ENCODE measurements at places on chromosomes 7 and 10.

DNA sequence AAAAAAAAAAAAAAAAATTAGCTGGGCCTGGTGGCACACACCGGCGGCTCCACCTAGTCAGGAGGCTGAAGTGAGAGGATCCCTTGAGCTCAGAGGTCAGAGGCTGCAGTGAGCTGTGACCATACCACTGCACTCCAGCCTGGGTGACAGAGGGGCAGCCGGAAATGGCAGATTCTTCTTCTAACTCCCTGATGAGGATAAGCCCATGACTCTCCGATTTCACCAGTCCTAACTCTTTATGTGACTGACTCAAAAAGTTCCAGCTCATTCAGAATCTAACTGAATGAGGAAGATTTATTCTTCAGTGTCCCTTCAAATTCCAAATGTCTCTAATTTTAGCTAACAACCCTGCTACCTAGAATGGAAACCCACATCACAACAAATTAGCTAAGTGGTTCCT lies 4.2 kb downstream of the C10orf67 start:
- no peak for DNase-seq

- no peak for DNase-seq
Observed at GRCh38 chr10:70253878-70254765, 20.9 kb upstream of the PPA1 start.

DNA sequence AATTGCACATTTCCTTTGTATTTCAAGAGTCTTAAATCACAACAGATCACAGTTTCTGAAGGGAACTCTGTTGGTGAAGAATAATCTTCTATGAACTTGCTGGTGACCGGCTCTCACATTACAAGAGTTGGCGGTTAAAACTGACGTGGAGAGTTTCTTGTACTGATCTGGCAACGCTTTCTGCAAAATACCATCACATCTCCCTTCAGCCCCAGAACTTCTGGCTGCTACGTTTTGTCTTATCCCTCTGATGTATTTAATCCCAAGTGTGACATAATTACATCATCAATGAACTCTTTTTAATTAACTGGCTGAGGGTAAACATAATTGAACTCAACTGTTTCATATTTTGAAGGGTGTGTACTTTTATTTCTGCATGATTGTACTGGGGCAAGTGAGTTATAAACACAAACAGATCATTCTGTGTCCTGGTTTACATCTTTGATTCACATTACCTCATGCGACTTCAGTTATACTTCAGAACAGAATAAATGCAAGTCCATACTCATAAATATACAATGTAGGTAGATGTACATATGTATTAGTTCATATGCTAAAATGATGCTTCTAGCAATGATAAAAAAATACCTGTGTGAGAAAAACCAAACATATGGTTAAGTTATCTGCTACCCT lies 105.1 kb upstream of the NPVF start:
- DNase-seq, result no peak

DNA sequence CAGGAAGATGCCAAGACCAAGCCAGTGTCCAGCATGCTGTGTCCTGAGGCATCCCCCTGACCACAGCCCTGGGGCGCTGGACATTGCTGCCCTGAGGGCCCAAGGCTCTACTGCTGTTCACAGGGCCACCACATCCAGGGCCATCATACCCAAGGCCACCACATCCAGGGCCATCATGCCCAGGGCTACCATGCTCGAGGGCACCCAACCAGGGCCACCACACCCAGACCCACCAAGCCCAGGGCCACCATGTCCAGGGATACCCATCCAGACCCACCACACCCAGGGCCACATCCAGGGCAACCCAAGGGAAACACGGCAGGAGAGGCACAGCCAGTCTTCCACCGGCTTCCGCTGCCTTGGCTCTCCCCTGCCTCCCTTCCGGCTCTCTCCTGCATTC lies 17.1 kb downstream of the STK32C start:
- no peak for DNase-seq

GRCh38 chr10:18005781-18006456 lies 54.2 kb downstream of the SLC39A12 start:
- DNase-seq, result no peak

- no peak for DNase-seq
Observed at GRCh38 chr10:50398381-50398780, 147.1 kb upstream of the ASAH2 start.

DNA sequence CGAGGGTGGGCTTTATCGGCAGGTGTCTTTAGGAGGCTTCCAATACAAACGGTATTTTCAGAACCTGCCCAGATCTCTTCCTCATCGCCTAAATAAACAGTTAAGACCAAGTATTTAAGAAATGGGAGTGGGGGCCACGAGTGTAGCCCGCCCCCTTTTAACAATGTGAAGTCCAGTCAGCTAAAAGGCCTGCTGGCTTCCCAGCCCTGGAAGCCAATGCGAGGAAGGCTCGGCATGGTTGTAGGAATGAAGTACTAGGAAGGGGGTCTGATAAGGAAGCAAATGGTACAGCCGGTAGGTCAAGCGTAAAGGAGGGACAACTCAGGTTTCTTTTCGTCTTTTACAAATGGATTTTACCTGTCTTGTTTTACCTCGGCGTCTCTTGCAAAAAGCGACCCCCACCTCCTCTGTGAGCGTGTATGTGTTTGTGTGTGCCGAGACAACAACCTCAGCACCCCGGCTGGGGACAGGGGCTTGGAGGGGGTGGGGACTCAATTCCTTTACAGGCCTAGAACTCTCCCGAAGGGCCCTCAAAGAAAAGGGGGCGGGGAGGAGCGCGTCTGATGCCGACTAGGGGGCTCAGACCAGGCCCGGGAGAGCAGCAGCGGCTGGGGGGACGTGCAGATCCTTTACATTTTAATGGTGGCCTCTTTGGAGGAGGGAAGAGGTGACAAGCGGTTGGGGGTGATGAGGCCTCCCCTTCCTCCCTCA lies 147.6 kb downstream of the GPR85 start:
- DNase-seq, result peak; percentile 2

- DNase-seq, result no peak
Observed at GRCh38 chr7:142460402-142461117, 202.7 kb upstream of the PRSS58 start.

GRCh38 chr10:110370006-110370405 lies 65.3 kb upstream of the SMNDC1 start:
- DNase-seq, result no peak

GRCh38 chr7:28921822-28922221 lies 36.3 kb downstream of the TRIL start:
- no peak for DNase-seq
